Adipocyte (in vitro differentiated cells): ENCODE measurements at places on chromosomes 1 and 21.

DNA sequence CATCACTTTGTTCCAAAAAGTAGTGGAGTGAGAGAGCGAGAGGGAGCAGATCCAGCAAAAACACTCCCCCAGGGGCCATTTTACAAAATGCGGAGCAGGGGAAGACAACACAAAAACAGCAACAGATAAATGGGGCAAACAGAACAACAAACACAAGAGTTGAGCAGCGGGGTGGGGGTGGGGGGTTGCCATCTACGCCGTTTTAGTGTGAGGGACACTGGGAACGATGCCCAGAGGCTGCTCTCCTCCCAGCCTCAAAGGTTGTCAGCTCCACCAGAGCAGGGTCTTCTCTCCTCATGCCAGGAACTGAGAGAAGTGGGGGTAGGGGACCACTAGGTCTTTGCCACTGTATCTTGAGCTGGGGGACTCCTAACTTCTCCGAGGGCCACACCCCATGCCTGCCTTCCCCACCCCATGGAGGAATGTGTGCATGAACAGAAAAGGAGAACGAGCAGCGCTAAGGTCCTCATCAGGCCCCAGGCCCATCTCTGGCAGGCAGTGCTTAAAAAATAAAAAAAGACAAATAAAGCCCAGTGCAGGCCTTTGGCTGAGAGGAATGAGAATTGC lies 1.3 kb upstream of the PBXIP1 start:
- no peak for DNase-seq

- no peak for DNase-seq
Measured at GRCh38 chr1:101312147-101312546, 75.3 kb downstream of the S1PR1 start.

- DNase-seq: no peak
Measured at GRCh38 chr1:1032424-1032823, 12.5 kb downstream of the AGRN start.

DNA sequence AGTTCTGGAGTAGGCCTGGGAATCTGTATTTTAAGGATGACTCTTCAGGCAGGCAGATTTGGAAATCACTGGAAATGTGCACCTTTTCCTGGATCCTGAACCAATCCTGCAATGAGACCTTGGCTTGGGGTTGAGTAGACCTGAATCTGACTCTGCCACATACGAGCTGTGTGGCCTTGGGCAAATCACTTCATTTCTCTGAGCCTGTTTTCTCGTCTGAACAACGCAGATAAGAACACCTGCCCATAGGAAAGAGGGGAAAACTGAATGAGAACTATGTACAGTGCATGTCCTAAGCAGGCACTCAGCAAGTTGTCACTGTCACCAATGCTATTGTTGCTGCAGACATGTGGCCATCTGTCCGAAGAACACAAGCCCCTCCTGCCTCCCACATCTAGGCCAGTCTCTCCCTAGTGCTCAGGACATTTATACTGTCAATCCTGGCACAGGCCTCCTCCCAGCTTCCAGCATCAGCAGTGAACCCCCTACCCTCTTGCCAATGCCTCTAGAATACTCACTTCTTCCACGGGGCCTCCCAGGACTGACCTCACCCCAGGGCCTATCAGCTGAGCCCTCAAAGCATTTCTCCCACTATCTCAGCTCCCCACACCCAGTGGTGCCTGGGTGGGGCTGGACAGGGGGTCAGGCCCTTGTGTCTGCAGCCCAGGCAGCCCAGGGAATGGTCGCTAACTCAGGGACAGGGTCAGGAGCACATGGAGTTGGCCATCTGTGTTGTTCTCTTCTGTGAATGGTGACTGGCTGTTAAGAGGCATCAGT lies 88.8 kb upstream of the ZBTB40 start:
- DNase-seq: no peak

DNA sequence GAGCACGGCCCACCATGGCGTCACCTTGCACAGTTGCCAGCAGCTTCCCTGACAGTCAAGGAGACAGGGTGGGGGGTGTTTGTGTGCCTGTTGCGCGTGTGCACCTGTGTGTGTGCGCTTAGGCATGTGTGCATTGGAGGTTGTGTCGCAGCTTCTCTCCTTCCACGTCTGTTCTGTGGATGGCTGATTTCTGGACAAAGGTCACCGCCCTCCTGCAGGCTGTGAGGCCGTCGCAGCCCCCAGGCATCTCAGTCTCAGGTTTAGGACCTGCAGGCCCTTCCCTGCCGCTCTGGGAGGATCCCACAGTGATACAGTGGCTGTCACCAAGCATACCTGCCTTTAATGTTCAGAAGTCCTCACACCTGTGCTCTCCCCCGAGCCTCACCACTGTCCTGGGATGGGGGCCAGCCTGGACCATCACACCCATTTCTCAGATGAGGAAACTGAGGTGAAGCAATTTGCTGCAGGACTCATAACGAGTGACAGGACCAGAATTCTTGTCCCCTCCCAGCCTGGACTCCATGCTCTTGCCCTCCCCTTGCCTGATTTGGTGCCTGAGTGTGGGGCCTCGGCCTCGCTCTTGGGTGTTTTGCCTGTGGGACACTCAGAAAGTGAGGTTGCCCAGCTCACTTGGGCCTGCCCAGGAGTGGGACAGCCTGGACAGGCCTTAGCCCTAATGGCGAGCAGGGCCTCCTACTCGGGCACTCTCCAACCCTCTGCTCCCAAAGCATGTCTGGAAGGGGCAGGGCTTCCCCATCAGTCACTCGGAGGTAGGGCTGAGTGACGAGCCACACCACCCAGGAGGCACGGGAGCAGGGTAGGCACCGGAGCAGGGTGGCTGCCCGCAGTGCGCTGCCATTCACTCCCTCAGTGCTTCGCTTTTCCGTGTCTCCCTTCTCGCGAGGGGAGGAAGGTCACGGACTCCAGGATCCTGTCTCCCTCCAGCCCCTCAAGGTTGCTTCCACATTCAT lies 22.6 kb downstream of the COQ8A start:
- DNase-seq: no peak

DNA sequence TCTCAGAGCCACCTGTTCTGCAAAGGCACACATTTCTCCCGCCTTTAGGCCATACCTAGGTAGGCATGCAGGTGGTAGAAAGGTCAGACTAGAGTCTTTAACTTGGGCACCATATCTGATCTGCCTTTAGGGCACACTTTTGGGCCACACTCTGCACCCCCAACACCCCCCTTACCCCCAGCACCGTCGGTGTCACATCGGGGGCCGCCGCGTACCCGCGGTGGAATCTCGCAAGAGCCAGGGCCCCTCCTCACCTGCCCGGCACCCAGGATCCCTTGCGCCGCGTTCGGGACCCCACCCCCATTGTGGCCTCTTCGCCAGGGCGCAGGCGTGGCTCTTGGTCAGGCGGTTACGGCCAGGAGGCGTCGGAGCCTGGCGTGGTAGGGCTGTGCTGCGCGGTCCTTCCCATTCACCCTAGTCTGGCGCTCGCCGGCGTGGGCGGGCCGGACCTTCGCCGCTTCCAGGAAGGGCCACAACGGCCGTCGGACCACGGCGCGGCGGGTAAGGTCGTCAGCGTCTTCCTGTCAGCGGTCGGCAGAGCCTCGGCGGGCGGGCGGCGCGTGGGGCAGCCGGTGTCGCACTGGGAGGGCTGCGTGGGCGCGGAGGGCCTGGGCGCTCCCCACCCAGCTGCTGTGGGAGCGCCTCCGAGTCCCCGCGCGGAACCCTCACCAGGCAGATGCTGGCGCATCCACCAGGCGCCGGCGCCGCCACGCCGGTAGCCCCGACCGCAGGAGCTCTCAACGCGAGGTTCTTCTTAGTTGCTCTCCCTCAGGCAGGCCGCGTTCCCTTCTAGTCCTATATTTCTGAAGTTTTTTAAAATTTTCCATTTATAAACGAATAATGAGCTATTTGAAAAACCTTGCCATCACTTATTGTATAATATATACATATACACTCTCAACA lies at the start of gene DNAH14:
Gene DNAH14, plus strand, starts transcription at position 341 of the 903 bp plus-strand sequence. CDS start 23,028 bp downstream, outside the sequence.
- peak; percentile 76 for DNase-seq

GRCh38 chr1:36115931-36116330 lies 9.1 kb downstream of the COL8A2 start:
- peak; percentile 73 for DNase-seq

- no peak for DNase-seq
Measured at GRCh38 chr1:208885650-208886049, 641.5 kb upstream of the PLXNA2 start.

DNA sequence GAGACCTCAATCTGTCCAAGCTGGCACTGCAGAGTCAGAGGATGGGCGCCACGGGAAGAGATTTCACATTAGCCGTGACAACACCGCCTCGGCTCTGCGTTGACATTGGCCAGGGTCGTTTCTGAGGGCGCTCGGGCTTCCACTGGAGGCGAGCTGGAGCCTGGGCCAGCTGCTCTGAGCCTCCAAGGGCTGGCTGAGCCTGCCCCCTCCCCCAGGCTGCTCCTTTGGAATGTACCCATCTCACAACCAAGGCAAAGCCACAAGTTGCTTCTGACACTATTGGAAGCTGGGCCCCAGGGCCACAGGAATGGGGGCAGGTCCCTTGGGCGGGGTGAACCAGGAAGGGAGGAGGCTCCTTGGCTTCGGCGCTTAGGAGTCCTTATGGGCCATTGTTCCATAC lies 12.7 kb downstream of the GPR3 start:
- DNase-seq: no peak

GRCh38 chr1:44220755-44221154 lies 7.5 kb downstream of the DMAP1 start:
- no peak for DNase-seq

GRCh38 chr1:154145986-154146385 lies 8.9 kb downstream of the NUP210L start:
- peak; percentile 13 for DNase-seq

GRCh38 chr1:98896711-98897445 lies 107.8 kb downstream of the PLPPR5 start:
- no peak for DNase-seq

- DNase-seq: peak; percentile 59
Measured at GRCh38 chr1:185864889-185865517, 130.8 kb downstream of the HMCN1 start.

DNA sequence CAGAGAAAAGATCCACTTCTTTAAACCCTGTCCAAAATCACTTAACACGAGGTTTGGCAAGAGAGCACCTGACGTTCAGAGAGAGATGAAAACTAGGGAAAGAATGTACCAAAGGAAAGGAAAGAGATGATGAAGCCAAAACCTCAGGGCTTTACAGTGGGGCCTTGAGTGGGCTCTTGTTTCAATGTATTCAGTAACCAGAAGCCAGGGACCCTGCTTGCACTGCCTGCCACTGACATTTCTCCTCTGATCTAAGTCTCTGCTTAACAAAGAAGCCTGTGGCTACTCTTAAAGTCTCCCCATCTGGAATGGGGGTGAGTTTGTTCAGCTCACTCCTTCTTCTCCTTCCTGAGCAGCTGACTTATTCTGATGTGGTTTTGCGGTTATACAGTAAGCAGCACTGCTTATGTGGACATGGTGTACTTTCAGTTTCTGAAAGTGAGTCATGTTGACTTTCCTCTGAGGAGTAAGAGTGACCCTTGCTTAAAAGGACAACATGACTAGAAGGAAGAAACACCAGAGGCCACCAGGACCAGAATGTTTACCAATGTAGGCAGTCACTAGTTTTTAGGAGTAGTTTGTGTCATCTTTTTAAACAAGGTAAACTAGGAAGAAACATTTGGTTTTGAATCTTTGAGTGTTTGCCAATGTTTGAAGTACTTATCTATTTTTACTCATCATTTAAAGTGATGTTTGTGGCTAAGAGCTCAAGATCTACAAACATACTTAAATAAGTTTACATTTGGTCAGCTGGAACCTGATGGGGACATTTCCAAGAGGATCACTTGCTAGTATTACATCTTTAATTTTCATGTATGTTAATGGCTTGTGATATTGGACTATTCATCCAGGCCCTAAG lies 87.4 kb downstream of the FASLG start:
- DNase-seq: peak; percentile 94

DNA sequence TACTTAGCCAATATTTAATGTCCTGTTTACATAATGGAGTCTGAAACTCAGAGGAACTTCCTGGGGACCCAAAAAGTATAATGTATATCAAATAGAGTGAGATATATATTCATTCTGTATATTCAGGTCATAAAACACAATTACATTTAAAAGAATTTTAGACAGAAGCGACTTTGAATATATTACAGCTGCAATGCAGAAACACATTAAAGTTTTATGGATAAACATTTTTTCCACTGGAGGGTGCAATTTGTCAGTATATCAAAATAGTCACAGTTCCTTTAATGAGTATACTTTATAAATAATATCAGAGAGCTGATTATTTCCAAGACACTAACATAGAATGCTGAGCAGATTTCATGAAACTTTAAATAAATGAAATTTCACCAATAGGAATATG lies 43.9 kb upstream of the CRB1 start:
- DNase-seq: peak; percentile 56

DNA sequence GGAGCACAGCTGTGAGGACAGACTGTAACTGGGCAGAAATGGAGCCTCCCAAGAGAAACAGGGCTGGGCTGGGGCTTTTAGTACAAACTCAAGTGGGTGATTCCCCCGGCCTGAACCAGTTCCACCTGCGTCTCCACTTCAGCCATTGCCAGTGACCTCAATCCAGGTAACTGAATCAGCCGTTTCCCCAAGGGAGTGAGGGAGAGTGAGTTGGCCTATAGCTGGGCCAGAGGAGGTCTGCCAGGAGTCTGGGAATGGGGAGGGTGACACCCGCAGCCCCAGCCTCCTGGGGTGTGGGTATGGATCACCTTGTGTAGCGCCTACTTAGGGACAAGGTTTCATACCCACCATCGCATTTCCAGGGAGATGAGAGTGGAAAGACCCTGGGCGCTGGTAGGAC lies 8.5 kb downstream of the SLC26A9 start:
- DNase-seq: no peak

DNA sequence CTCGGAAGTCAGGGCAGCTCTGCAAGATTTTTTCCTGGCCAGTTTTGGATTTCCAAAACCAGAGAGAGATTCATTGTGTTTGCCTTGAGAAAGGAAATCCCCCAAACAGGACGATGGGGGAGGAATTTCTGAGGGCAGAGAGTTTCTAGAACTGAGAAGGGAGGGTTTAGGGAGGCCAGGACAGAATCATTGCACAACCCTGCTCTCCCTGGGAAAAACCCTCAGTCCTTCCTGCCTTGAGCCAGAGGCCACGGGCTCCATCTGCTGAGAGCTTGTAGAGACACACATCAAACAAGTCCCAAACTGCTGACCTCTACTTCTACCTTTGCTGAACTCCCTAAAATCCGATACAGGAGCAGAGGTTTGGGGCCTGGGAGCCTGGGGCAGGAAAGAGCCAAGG lies 99.7 kb downstream of the NMNAT2 start:
- DNase-seq: peak; percentile 97

GRCh38 chr1:60898987-60899386 lies 183.4 kb upstream of the NFIA start:
- no peak for DNase-seq

DNA sequence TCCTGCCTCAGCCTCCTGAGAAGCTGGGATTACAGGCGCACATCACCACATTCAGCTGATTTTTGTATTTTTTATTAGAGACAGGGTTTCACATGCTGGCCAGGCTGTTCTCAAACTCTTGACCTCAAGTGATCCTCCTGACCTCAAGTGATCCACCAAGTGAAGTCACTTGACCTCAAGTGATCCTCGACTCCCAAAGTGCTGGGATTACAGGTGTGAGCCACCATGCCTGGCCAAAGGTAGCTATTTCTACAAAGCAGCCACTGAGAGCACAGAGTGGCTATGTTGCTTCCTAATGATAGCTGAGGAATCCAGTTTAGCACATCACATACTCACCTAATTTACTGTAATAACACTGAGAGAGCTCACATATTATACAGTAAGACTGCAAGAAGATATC lies 44.8 kb upstream of the CPLANE2 start:
- DNase-seq: no peak

GRCh38 chr21:38599381-38599975 lies 101.2 kb upstream of the ERG start:
- no peak for DNase-seq

GRCh38 chr1:220271706-220272046 lies 577 bp downstream of the RAB3GAP2 start:
- peak; percentile 62 for DNase-seq

GRCh38 chr1:146013559-146013922 lies 8.0 kb downstream of the HJV start:
- DNase-seq: no peak

- no peak for DNase-seq
Measured at GRCh38 chr1:107545056-107545577, 404.3 kb downstream of the NTNG1 start.
